ENCODE measurements at places on chromosomes 11 and 22. TPM values are rescaled to one million over a fixed set of nuclear protein-coding genes. Genes with fewer than 3 reads are reported as not detected.

Gene CARD10
- 1.5 TPM for total RNA-seq

Gene SCO2
- total RNA-seq: 1.6 TPM

Gene SLC5A4
- not detected for total RNA-seq

Gene LRRN4CL
- 11.7 TPM for total RNA-seq

Gene MMP12
- total RNA-seq: 0.28 TPM

Gene OR5B12
- not detected for total RNA-seq

Gene XNDC1N
- 5.1 TPM for total RNA-seq

Gene POU2AF2
- total RNA-seq: not detected

Gene GLYAT
- not detected for total RNA-seq

Gene SPI1
- total RNA-seq: not detected

Gene OR56A1
- total RNA-seq: not detected

Gene C11orf97
- not detected for total RNA-seq

Data from smooth muscle cell of bladder (primary cell).